ENCODE measurements at places on chromosomes 7 and 10.
A peak's percentile ranks its signal among the peaks of the same experiment; 100 is the strongest.

GRCh38 chr7:47571331-47572093, 10.4 kb downstream of the TNS3 start:
- DNase-seq: peak; percentile 81

DNA sequence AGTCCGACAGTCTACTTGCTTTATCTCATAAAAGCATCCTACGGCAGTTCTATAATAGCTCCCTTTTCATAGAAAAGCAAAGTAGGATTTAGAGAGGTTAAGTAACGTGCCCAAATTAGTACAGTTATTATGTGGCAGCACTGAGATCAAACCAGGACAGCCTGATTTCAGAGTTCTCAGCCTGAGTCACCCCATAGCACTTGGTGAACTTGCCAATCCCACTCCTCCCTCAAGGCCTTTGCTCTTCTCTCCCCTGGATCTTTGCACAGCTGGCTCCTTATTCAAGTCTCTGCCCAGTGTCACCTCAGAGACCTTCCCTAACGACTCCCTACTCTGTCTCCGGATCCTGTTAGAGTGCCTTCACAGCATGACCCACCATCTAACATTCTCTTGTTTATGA, 438.0 kb upstream of the NFE2L3 start:
- no peak for DNase-seq

GRCh38 chr7:116780521-116780920, 81.9 kb upstream of the CAPZA2 start:
- DNase-seq: no peak

DNA sequence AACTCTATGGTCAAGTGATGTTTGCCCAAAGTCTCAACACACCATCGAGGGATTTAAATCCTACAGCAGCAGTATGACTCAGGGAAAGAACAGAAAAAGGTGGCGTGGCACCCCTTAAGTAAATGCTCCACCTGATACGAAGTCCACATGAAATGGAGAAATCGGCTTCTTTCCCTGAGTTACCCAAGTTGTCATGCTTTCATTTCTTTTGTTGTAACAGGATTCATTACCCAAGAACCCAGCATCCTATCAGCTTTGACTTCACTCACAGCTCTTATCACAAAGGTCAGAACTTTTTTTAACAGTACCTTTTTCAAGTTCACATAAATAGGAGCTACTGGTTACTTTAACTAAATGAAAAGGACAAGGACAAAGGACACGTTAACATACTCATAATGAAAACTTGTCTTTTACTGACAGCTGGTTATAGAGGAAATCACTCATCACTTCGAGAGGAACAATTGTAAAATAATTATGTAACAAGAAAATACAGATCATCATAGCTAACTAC, 219.8 kb upstream of the FRMD4A start:
- DNase-seq: no peak

DNA sequence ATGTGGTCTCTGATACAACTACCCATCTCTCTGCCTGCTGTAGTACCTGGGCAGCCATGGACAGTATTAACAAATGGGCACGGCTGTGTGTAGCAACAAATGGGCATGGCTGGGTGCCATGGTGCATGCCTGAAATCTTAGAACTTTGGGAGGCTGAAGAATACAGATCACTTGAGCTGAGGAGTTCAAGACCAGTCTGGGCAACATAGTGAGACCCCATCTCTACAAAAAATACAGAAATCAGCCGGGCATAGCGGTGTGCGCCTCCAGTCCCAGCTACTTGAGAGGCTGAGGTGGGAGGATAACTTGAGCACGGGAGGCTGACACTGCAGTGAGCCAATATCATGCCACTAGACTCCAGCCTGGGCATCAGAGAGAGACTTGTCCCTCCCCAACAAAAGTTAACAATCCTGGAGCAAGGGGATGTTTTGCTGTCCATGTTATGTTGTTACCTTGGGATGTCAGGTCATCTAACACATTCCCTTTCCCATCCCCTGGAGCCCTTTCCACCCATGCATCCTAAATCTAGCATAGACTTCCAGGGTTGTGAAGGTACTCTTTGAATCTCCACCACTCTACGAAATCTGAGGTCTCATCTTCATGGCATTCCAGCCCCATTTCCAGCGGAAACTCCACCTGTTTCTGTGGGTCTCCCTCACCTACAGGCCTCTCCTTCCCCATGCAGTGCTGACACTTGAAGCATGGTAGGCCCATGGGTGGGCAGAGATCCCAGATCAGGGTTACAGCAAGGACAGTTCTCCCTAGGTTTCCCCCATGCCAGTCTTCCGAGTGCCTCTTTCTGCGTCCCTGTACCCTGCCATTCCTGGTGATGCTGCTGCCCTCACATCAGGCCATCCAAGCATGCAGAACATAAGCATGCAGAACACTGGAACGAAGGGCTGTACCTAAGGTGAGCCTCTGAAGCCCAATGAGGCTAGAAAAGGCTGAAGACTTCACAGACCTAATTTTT, 13.1 kb downstream of the FXYD4 start:
- no peak for DNase-seq

- DNase-seq: no peak
These were observed 31.9 kb downstream of the LIPJ start for GRCh38 chr10:88618496-88618895.

DNA sequence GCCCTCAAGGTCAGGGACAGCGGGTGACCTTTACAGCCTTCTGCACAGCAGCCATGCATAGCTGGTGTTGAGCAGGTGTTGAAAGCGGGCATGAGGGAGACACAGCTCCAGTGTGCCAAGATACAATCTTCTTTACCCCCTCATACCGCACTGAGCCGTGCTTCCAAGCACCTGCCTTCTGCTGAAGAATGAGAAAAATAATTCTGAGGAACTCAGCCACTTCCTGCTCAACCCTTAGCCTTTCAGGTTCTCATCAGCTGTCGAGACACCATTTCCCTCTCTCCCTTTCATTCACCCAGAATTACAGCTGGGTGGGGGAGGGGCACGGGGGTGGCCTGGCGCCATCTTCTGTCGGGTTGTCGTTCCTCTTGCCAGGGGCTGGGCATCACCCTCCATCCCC, 58.6 kb downstream of the COL13A1 start:
- DNase-seq: no peak

DNA sequence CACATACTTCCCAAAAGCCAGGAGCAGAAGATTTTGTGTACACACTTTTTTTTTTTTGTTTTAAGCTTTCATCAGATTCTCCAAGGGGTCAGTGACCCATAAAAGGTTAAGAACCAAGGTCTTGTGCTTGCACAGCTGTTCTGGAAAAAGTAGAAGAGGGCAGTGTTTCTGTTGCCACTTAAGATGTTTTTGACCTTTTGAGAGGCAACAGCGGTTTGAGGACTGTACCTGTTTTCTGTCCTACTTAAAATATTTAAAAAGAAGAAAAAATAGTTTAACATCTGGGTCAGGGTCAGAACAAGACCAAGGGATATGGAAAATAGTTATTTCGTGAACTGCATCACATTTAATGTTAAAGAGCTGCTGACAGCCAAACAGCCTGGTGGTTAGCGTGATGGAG, 32.9 kb downstream of the AUTS2 start:
- DNase-seq: no peak

- DNase-seq: no peak
These were observed 26.8 kb downstream of the VSIR start for GRCh38 chr10:71746344-71747037.

GRCh38 chr10:95964756-95965155, 57.0 kb downstream of the CC2D2B start:
- DNase-seq: no peak

DNA sequence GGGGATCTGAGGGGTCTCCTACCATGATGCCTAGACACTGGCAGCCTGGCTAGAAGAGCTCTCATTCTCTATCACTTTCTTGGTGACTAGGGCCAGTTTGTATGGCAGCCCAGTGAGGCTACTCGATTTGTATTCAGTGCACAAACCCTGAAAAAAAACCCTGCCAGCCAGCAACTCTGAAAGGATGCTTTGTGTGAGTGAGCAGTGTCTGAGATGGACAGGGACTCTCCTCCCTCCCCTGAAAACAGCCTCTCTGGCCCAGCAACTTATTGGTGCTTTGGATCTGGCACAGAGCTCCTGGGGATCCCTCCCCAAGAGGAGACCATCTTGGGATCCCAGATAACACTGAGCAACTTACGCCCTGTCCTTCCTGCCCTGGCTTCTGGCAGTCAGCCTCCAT, 10.8 kb upstream of the LRRC4 start:
- no peak for DNase-seq

DNA sequence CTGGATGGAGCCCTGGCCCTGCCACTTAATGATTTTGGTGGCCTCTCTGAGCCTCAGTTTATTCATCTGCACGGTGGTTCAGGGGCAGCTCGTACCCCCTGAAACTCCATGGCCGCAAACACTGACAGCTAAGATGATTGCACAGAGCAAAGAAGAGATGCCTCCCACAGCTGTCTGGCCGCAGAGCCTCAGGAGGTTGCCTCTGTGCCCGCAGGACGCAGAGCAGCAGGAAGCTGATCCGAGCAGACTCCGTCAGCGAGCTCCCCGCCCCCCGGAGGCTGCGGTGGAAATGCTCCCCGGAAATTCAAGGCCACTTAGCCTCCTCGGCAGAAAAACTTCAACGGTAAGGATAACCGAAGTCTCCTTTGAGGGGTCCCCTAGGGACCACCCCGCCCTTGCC, 30.2 kb upstream of the C10orf53 start:
- DNase-seq: no peak

- no peak for DNase-seq
These were observed 51.2 kb upstream of the NXPH1 start for GRCh38 chr7:8382004-8382730.

DNA sequence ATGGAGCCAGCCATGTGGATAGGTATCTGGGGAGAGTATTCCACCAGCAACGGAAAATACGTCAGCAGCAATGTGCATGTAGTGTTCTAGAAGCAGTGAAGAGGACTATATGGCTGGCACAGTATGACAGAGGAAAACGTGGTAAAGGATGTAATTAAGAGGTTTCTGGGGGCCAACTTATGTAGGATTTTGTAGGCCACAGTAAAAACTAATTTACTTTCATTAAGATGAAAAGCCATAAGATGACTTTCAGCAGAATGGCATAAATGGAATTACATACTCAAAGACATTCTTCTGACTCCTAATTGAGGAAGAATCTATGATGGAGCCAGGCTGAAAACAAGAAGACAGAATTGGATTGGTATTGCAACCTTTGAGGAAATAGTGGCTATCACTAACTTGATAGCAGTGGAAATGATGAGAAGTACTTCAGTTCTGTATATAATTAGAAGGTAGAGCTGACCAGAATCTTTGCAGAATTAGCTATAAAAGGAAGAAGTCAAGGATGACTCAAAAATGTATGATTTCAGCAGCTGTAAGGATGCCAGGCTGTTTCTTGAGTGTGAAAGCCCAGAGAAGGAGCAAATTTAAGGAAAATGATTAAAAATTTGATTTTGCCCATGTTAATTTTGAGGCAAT, 156.7 kb downstream of the MBL2 start:
- no peak for DNase-seq

DNA sequence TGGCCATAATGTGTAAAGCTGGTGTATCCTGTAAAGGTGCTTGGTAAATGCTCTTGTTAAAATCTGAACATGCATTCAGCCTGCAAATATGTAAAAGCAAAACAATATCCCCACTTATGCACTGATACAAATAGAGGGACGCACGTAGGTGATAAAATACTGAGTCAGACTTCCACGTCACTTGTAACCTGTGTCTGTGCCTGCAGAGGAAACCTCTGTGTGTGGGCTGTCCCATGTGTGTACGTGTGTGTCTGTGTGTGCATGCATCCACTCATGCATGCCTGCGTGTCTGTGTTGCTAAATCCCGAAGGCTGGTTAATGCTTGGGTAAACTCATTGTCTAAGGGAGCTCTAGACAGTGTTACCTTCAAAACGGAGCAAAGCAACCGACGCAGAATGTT, 68.9 kb downstream of the KLF6 start:
- no peak for DNase-seq

Data from astrocyte of the cerebellum (primary cell).